ENCODE measurements at places on chromosomes 5 and 9.

- DNase-seq, result no peak
Measured at GRCh38 chr5:128844354-128844923, 120.8 kb upstream of the SLC27A6 start.

- DNase-seq, result no peak
Measured at GRCh38 chr5:54205453-54205852, 104.9 kb downstream of the ARL15 start.

GRCh38 chr9:101510459-101510858 lies 23.2 kb upstream of the RNF20 start:
- no peak for DNase-seq

- no peak for DNase-seq
Measured at GRCh38 chr9:134487066-134487710, 154.4 kb upstream of the COL5A1 start.

DNA sequence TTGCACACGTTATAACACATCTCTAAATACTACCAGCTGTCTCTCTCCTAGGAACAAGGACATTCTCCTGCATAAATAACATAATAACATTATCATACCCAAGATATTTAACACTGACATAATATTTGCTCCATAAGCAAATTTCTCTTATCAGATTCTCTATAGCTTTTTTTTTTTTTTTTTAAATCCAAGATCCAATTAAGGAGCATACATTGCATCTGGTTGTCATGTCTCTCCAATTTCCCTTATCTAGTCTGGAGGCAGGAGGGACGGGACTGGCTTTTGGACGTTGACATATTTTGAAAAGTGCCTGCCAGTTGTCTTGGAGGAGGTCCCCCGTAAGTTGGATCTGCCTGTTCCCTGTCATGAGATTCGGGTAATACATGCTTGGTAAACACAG lies 76.6 kb downstream of the RAPGEF1 start:
- no peak for DNase-seq
